Tibial nerve (tissue), 4 donors: ENCODE measurements at places on chromosomes 6 and 20. TPM values are rescaled to one million over a fixed set of nuclear protein-coding genes. Genes with fewer than 3 reads are reported as not detected.

Gene TRAPPC3L
- total RNA-seq: not detected

Gene ZBTB12
- total RNA-seq: 2.7 TPM

Gene RNF39
- not detected for total RNA-seq

Gene KCNQ2
- total RNA-seq: not detected

Gene ZC3H12D
- total RNA-seq: 3.1 TPM

Gene POM121L2
- total RNA-seq: not detected

Gene SRMS
- total RNA-seq: not detected

Gene LGSN
- not detected for total RNA-seq

Gene SHLD1
- total RNA-seq: 2.9 TPM

Gene OR2J3
- total RNA-seq: not detected

Gene TMEM170B
- total RNA-seq: 6.9 TPM

Gene DLK2
- not detected for total RNA-seq
